ENCODE measurements at places on chromosomes 4 and X. TPM values are rescaled to one million over a fixed set of nuclear protein-coding genes. Genes with fewer than 3 reads are reported as not detected.

The NPNT gene
- 199 TPM for polyA plus RNA-seq

DNA sequence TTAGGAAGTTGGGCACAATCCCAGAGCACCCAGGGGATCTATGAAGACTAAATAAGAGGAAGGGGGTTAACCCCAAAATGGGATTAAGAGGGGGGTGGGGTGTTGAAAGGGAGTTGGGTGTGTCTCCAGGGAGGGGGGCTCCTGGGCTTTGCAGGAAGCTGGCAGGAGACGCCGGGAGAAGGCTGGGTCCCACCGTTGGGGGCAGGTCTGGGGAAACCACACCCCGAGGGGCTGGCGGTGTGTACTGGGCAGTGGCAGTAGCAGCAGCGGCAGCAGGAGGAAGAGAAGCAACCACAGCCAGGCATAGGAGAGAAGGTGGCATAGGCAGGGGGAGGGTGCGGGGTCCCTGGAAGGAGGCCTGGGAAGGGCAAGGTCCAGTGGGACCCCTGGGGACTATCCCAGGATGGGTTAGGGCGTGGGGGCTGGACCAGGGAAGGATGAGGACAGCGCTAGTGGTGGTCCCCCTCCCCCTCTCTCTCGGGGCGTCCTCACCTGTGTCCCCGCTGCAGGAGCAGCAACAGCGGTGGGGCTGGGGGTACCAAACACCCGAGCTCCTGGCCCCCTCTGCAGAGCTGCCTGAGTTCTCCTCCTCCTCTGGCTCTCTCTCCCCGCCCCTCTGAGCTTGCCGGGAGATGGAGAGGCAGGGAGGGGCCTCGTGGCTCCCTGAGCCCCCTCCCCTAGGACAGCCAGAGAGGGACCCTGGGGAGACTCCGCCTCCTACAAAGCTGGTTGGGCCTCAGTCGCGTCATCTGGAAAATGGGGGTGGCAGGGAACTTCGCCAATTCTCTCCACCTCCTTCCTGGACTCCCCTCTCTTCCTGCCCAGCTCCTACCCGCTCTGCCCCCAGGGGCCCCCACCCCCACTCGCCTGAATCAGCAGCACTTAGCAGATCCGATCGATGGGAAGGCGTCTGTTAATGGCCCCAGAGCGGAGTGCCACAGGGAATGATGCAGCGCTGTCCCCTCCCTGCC, at the start of gene KCND1:
Gene KCND1, minus strand, starts transcription at position 596 of the 971 bp plus-strand sequence. CDS start 1,573 bp downstream, outside the sequence.
- no peak for DNase-seq

DNA sequence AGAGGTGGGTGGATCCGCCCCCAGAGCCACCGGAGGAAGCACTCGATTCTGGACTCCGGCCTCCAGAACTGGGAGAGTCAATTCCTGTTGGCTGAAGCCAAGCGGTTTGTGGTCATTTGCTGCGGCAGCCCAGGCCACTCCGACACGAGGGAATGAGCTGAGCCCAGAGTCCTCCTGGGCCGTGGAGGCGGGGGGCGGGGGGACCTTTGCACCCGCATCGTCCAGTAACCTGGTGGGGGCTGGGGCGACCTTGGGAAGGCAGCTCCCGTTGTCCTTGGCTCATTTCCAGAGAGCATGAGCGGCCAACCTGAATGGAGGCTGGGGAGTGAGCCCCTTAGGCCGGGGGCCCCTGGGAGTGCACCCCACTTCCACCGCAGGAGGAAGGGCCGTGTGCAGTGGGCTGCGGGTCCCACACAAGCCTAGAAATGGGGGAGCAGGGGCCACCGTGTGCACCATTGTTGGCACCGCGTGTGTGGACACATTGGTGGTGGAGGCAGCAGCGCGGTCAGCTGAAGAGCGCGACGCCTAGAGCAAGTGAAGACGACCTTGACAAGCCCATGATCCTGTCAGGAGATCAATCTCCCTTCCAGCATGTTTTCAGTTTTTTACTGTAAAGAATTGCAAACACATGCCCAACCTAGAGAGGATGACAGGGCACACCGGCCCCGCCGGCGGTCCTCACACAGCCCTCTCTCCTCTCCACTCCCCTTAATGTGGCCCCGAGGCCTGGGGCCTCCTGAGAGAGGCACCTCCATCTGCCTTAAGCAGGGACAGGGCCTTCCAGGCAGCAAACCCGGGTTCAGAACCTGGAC, 19.9 kb upstream of the DUSP9 start:
- no peak for DNase-seq

GRCh38 chrX:20333672-20334071, 67.0 kb upstream of the RPS6KA3 start:
- no peak for DNase-seq

GRCh38 chr4:149702414-149703293, 113.0 kb downstream of the IQCM start:
- DNase-seq: no peak

The DCLK2 gene
- 13.2 TPM for polyA plus RNA-seq

The RPS6KA6 gene
- polyA plus RNA-seq: 18.5 TPM

- DNase-seq: no peak
Observed at GRCh38 chrX:35439692-35440091, 358.4 kb upstream of the MAGEB16 start.

The OPHN1 gene
- 8.5 TPM for polyA plus RNA-seq

The USP46 gene
- 31.6 TPM for polyA plus RNA-seq

The CT47A7 gene
- polyA plus RNA-seq: not detected

The STBD1 gene
- 2.2 TPM for polyA plus RNA-seq

DNA sequence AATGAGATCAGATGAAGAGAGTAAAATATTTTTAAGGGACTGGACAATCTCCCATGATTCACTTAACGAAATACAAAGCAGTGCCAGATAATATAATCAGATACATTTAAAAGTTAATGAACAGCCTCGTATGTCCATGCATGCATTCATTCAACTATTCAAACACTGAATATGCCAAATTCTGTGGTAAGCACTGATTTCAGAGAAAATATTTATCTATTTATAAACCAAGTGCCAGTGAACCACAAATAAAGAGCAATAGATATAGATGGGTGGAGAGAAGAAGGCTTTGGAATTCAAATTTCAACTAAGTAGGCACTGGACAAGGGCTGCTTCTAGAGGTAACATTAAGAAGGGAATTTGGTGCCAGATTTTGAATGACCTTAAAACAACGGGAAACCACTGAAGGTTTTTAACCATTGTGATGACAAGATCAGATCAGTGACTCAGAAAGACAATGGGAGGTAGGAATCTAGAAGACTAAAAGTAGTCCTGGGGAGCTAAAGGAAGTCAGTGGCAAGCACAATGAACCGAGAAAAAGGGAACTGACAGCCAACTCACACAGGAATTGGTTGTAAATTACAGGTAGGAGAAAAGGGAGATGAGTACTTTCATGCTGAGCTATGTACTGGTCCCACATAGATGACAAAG, 14.2 kb downstream of the ELOVL6 start:
- DNase-seq: no peak

GRCh38 chrX:48616576-48616975, 19.3 kb downstream of the WDR13 start:
- no peak for DNase-seq

GRCh38 chrX:9885150-9885549, 82.0 kb upstream of the CLDN34 start:
- DNase-seq: no peak

- no peak for DNase-seq
Observed at GRCh38 chrX:74523870-74524735, 90.3 kb downstream of the RLIM start.

The CACNA1F gene
- 0.23 TPM for polyA plus RNA-seq

Data from left renal cortex interstitium (tissue), 4 donors.